Mesothelial cell of epicardium (in vitro differentiated cells): ENCODE measurements at places on chromosomes 1 and 21. TPM values are rescaled to one million over a fixed set of nuclear protein-coding genes. Genes with fewer than 3 reads are reported as not detected.

- no peak overlapping the region for H3K4me3 ChIP-seq
- DNase-seq: no peak
- no peak overlapping the region for H3K27ac ChIP-seq
- H3K27me3 ChIP-seq: peaks cover 15% of the 10 kb centered on the region
These were observed 140.3 kb downstream of the PLXNA2 start for GRCh38 chr1:208103597-208104513.

- no peak overlapping the region for H3K4me3 ChIP-seq
- no peak overlapping the region for H3K27ac ChIP-seq
- no peaks in the 10 kb centered on the region for H3K27me3 ChIP-seq
- no peak for DNase-seq
- H3K4me1 ChIP-seq: no peaks in the 10 kb centered on the region
- H3K36me3 ChIP-seq: peaks cover 2% of the 10 kb centered on the region
These were observed 437.0 kb downstream of the LMO4 start for GRCh38 chr1:87765681-87766070.

GRCh38 chr1:147202576-147202975, 22.6 kb downstream of the FMO5 start:
- H3K27ac ChIP-seq: no peak overlapping the region
- H3K36me3 ChIP-seq: peaks cover 5% of the 10 kb centered on the region
- no peaks in the 10 kb centered on the region for H3K4me1 ChIP-seq
- no peaks in the 10 kb centered on the region for H3K27me3 ChIP-seq

DNA sequence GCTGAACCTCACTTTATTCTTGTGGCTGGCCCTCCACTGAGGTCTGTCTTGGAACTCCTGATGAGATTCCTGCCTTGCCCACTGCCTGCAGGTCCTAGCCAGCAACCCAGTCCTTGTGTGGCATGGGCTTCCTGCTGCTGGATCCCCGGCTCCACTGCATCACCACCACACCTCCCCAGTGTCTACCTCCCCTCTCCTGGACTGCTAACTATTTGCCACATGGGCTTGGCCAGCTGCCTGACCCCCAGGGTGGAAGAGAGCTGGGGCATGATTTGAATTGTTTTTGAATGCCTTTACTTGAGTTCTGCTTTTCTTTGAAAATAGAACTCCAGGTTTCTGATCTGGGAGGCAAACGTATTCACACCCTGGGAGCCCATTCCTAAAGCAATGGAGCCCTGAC, 41.2 kb downstream of the SPAG17 start:
- no peaks in the 10 kb centered on the region for H3K36me3 ChIP-seq
- H3K27ac ChIP-seq: no peak overlapping the region
- no peak overlapping the region for H3K4me3 ChIP-seq
- H3K4me1 ChIP-seq: peaks cover 4% of the 10 kb centered on the region

DNA sequence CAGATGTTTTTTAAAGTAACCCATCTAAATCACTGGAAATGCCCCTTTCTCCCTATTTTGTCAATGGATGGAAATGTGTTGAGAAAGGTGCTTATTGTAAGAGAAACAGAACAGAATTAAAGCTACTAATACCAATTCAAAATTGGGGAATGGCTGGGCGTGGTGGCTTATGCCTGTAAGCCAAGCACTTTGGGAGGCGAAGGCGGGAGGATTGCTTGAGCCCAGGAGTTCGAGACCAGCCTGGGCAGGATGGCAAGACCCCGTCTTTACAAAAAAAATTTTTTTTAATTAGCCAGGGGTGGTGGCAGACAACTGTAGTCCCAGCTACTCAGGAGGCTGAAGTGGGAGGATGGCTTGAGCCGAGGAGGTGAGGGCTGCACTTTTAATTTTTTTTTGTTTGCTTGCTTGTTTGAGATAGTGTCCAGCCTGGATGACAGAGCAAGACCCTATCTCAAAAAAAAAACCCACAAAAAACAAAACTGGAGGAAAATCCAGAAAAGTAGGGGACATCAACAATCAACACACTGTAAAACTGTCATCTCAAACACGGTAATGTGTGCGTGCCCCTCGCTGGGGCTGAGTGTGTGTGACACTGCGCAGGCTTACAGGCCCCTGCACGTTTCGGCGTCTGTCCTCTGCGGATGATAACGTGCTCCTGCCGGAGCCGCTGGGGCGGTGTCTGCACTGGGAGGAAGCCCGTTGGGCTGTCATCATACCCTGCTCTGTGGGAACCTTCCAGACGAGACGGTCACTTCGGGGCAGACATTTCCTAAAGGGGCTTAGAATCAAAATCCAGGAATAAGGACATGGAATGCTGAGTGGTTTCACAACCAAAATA, 11.6 kb upstream of the POFUT2 start:
- peak; percentile 19 for DNase-seq
- H3K36me3 ChIP-seq: peaks cover 10% of the 10 kb centered on the region
- no peaks in the 10 kb centered on the region for H3K27me3 ChIP-seq
- H3K4me1 ChIP-seq: peaks cover 44% of the 10 kb centered on the region
- H3K27ac ChIP-seq: peak overlapping the region; percentile 86

DNA sequence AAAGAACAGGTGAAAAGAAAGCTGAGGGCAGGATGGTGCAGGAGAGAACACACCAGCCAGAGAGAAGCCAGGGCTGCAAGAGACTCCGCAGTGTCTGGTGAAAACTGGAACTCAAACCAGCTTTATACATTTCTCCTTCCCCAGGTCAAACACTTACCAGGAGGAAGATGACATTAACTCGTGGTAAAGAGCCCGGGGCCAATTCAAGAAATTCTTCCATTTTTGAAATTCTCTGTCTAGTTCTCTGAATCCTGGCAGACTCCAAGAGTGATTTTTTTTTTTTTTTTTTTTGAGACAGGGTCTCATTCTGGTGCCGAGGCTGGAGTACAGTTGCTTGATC, 25.8 kb upstream of the SIPA1L2 start:
- DNase-seq: no peak
- no peak overlapping the region for H3K27ac ChIP-seq
- H3K4me3 ChIP-seq: no peak overlapping the region
- no peaks in the 10 kb centered on the region for H3K27me3 ChIP-seq
- H3K36me3 ChIP-seq: no peaks in the 10 kb centered on the region
- H3K4me1 ChIP-seq: peaks cover 42% of the 10 kb centered on the region

GRCh38 chr21:31733551-31734149, 1.7 kb upstream of the SCAF4 start:
- H3K27me3 ChIP-seq: no peaks in the 10 kb centered on the region
- no peaks in the 10 kb centered on the region for H3K36me3 ChIP-seq
- no peak for DNase-seq
- no peak overlapping the region for H3K27ac ChIP-seq
- no peak overlapping the region for H3K4me3 ChIP-seq

DNA sequence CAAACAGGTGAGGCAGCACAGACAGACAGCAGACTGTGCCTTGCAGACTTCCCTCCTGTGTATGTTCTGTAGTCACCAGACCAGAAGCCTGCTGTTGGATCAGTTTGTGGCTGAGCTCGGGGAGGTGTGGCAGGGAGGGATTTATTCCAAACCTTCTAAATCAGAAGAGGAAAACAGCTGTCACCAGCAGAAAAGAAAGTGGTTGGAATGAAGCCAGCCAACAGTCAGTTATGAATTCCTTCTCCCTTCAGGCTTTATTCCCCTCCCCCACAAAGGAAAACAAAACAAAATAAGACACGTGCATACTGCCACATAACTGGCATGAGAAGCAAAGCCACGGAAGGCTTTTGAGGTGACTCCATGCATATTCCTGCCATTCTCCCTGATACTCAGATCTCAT, 19.0 kb upstream of the PIGV start:
- DNase-seq: no peak
- H3K36me3 ChIP-seq: peaks cover 71% of the 10 kb centered on the region
- peaks cover 32% of the 10 kb centered on the region for H3K4me1 ChIP-seq
- H3K27ac ChIP-seq: peak overlapping the region; percentile 66
- H3K4me3 ChIP-seq: no peak overlapping the region

GRCh38 chr1:219422811-219423598, 189.9 kb downstream of the ZC3H11B start:
- H3K4me1 ChIP-seq: no peaks in the 10 kb centered on the region
- no peak overlapping the region for H3K4me3 ChIP-seq
- H3K27ac ChIP-seq: no peak overlapping the region

GRCh38 chr1:155001425-155001674, 1.3 kb upstream of the ZBTB7B start:
- H3K36me3 ChIP-seq: no peaks in the 10 kb centered on the region
- H3K27me3 ChIP-seq: no peaks in the 10 kb centered on the region
- no peak for DNase-seq
- H3K27ac ChIP-seq: peak overlapping the region; percentile 90
- H3K4me3 ChIP-seq: peak overlapping the region; percentile 90

DNA sequence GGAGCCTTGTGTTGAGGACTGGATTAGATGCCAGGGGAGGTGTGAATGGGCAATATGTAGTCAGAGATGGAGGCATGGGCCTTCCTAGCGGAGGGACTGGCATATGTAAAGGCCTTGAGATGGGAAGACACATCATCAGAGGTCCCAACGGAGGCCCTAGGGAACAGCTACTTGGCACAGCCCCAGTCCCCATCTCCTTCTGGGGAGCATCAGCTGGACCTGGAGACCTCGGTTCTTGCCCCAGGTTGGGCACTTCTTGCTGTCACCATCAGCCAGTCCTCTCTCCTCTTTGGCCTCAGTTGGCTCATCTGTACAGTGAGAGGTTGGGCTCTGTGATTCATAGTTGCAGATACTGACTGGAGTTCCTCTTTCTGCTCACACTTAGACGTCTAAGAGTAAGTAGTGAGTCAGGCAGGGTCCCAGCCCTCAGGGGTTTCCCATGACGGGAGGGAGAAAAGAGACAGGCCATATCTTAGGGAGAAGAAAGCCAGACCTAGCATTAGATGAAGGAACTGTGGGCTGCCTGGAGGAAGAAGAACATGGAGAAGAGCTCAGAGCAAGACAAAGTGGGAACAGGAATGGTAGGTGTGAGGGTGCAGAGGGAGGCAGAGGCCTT, 3.4 kb upstream of the MARCKSL1 start:
- H3K4me1 ChIP-seq: peaks cover 5% of the 10 kb centered on the region
- H3K27me3 ChIP-seq: peaks cover 2% of the 10 kb centered on the region
- DNase-seq: no peak
- no peak overlapping the region for H3K4me3 ChIP-seq

GRCh38 chr1:177571076-177571475, 398.8 kb downstream of the SEC16B start:
- peaks cover 13% of the 10 kb centered on the region for H3K4me1 ChIP-seq
- no peak overlapping the region for H3K4me3 ChIP-seq
- H3K27me3 ChIP-seq: no peaks in the 10 kb centered on the region
- H3K36me3 ChIP-seq: no peaks in the 10 kb centered on the region

GRCh38 chr1:181658581-181658980, 175.3 kb downstream of the CACNA1E start:
- no peak overlapping the region for H3K27ac ChIP-seq
- no peak for DNase-seq
- no peaks in the 10 kb centered on the region for H3K4me1 ChIP-seq
- H3K4me3 ChIP-seq: no peak overlapping the region

DNA sequence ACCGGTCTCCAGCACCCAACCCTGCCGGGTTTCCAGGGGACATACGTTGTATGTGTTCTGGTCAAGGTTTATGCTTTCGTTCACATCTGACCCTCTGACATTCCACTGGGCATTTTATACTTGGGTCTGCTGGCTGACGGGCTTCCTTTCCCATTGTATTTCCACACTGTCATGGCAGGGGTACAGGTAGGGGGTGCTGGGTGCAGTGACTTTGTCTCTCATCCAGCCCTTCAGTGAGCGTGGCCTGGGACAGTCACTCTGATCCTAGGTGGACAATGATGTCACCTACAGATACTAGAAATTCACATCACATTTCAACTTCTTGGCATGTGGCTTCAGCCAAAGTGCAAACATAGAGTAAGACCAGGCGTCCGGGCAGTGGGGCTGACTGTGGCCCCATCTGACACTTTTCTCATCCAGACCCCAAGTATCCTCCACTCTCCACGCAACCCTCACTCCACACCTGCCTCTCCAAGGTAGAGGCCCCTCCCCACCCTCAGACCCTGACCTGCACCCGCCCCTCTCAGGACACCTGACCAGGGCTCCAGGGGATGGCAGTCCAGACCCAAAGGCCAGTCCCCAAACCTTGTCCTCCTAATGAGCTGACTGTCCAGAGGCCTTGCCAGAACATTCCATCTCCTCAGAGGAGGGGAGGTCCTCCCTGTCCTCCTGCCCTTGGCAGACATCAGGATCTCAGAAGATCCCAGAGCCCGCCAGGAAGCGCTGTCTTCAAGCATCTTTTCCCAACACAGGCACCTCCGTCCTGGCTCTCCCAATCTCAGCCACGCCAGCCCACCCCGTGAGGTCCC, 743 bp upstream of the KRTAP10-10 start:
- H3K27ac ChIP-seq: no peak overlapping the region
- H3K27me3 ChIP-seq: no peaks in the 10 kb centered on the region
- no peak overlapping the region for H3K4me3 ChIP-seq
- H3K4me1 ChIP-seq: no peaks in the 10 kb centered on the region

DNA sequence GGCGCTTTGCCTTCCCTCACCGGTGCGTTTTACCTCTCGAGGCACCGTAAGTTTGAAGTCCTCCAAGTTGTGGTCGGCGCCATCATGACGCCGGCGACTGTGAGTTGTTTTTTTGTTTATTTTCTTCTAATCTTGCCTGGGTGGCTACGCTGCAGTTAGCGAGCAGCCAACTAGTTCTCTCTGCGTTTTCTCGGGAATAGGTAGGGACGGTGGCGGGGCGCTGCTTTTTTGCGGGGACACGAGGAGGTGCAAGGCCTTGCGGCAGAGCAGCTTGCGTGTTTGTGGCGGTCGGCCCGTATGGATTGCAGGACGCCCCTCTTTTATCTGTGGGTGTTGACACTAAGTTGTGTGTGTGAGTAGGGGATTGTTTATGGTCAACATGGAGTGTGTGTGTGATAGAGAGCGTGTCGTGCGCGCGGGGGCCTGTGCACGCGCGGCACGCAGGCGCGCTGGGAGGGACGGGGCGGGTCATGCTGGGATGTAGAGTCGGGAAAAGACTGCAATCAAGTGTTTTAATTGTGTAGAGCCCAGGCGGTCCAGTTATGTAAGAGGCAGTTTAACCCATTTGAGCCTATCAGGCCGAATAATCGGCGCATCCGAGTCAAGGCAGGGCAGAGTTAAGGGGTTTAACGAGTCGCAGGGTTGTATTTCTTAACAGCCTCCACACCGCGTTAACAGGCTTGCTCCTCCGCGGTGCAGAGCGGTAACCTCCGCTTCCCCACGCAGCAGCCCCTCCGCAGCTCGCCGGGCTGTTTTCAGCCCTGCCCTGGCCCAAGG, 1.2 kb upstream of the NEGR1 start:
- no peak for DNase-seq
- no peaks in the 10 kb centered on the region for H3K36me3 ChIP-seq
- H3K4me1 ChIP-seq: peaks cover 9% of the 10 kb centered on the region
- peaks cover 48% of the 10 kb centered on the region for H3K27me3 ChIP-seq
- no peak overlapping the region for H3K27ac ChIP-seq

GRCh38 chr1:19219451-19219850, 9.4 kb upstream of the UBR4 start:
- DNase-seq: no peak
- no peak overlapping the region for H3K27ac ChIP-seq
- no peaks in the 10 kb centered on the region for H3K4me1 ChIP-seq
- H3K27me3 ChIP-seq: no peaks in the 10 kb centered on the region

- no peak for DNase-seq
- H3K27ac ChIP-seq: peak overlapping the region; percentile 92
- no peaks in the 10 kb centered on the region for H3K36me3 ChIP-seq
- peak overlapping the region; percentile 22 for H3K4me3 ChIP-seq
- H3K4me1 ChIP-seq: peaks cover 47% of the 10 kb centered on the region
These were observed 27.0 kb upstream of the BTG2 start for GRCh38 chr1:203278082-203278884.

PTPN7 gene
- total RNA-seq: 0.31 to 0.49 TPM (median 0.32 TPM) in 3 replicates

MTX1 gene
- total RNA-seq: 33.9 to 35.7 TPM (median 33.9 TPM) in 3 replicates

RGS5 gene
- 209 to 263 TPM (median 218 TPM) in 3 replicates for total RNA-seq

RHBDL2 gene
- total RNA-seq: not detected in 3 replicates

FLG gene
- not detected in 3 replicates for total RNA-seq

ST6GALNAC3 gene
- 62.3 to 64.8 TPM (median 64.6 TPM) in 3 replicates for total RNA-seq

HSD11B1 gene
- 0.63 TPM in 1 of 3 replicates, not detected in the others for total RNA-seq

DYNLT5 gene
- total RNA-seq: 0.36 to 0.71 TPM (median 0.67 TPM) in 3 replicates

ADCY10 gene
- 0.04 to 0.47 TPM (median 0.16 TPM) in 3 replicates for total RNA-seq
